GM13976 (cell line): ENCODE measurements at places on chromosomes 6 and 20.

- no peak for DNase-seq
Observed at GRCh38 chr20:1377341-1377871, 15.4 kb downstream of the FKBP1A start.

DNA sequence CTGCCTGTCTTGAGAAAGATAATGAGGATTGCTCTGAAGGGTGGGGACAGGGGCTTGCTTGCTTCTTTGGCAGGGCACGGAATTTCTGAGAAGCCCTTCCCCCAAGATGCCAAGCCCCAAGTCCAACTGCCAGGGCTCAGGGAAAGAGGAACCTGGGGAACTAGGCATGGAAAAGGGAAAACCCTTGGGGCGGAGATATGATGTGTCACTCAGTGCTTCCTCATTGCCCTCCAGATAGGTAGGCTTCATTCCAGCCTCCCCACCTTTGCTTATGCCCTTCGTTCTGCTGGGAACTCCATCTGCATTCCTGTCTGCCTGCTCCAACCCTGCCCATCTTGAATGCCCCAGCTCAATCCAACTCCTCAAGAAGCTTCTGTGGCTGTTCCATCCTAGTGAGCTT, 61.2 kb downstream of the VEGFA start:
- DNase-seq: no peak

DNA sequence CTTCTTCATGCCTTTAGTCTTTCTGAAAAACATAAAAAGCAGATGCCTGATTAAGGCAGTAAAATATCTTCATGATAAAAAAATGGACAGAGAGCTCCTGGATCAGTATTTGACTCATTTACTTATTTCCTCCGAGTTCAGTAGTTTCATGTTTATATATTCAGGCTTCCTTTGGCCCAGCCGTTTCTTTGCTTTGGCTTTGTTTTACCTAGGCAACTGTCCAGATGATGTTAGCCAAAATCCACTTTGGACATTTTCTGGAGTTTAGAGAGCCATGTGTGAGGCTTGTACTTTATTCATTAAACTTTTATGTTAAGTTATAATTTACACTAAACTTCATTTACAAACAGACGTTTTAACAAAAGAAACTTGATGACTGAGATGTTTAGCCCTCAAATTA, 307.1 kb upstream of the RSPO3 start:
- no peak for DNase-seq

GRCh38 chr6:138523347-138524210, 24.3 kb upstream of the NHSL1 start:
- no peak for DNase-seq

DNA sequence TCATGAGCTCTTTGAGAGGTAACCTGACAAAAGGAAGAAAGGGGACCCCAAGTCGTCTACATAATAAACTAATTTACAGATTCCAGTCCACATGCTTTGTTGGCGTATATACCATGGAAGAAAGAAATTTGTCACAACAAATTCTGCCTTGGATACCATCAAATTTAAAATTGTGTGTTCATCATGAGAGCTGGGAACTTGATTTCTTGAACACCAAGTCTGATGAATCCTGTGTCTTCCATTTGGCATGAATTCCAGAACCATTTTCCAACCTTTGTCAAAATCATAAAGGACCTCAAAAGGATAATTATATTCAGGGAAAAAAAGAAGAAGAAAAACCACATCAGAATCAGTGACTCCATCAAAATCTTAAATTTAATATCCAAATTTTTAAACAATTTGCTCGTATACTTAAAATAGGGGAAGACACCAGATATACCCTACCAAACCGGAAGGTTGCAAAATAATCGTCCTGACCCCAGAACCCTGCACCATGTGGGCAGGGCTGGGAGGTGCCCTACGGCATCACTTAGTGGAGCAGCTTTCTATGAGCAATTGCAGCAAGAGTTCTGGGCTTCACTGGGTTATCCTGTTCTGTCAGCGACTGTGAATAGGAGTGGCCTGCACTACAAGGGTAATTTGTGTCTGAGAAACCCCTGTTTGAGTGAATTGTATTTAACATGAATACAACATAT, 74.1 kb upstream of the INSM1 start:
- DNase-seq: no peak

DNA sequence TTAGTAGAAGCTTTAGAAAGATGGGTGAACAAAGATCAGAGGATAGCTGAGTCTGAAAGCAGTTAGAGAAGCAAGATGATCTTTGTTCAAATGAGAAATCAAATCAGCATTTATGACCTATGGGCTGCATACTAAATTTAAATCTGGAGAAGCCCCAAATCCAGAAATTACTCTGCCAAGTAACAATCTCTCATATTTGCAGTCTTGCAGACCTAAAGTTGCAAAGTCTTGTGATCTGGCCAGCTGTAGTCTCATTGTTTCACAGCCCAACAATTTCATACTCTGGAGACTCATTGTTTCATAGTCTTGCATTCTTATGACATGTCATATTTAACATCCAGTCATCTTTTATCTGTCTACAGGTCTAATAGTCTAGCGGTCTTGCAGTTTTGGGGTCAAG, 364.9 kb upstream of the RSPO3 start:
- no peak for DNase-seq

- DNase-seq: no peak
Observed at GRCh38 chr20:25315418-25316210, 67.7 kb downstream of the PYGB start.

DNA sequence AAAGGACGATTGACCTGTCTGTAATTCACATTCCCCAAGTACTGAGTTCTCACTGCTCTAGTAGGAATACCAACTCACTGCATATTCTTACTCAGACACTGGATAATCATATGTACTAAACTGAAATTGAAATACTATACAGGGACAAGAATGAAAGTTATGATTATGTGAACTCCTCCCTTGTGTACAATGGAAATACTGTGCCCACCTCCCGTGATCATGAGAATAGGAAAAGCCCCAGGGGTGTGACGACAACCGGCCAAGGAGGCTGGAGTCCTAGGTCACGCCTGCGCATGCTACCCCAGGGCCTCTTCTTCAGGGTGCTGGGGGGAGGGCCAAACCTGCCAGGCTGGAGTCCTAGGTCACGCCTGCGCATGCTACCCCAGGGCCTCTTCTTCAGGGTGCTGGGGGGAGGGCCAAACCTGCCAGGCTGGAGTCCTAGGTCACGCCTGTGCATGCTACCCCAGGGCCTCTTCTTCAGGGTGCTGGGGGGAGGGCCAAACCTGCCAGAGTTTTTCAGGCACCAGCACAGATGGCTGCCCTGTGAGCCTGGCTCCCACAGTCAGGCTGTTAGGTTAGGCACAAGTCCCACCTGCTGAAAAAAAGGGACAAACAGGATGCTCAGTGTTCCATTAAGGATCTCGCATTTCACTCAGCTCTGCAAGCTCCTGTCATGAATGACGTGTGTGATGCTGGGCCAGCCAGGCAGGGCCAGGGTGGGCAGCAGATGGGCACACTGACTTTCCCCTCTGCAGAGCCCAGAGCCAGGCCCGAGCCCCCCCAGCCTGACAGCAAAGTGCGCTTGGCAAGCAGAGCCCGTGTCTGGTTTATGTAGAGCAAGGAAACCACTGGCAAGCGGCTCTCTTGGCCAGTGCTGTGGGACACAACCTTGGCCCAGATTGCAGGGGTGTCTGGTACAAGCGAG, 107.7 kb downstream of the FOXF2 start:
- DNase-seq: no peak

DNA sequence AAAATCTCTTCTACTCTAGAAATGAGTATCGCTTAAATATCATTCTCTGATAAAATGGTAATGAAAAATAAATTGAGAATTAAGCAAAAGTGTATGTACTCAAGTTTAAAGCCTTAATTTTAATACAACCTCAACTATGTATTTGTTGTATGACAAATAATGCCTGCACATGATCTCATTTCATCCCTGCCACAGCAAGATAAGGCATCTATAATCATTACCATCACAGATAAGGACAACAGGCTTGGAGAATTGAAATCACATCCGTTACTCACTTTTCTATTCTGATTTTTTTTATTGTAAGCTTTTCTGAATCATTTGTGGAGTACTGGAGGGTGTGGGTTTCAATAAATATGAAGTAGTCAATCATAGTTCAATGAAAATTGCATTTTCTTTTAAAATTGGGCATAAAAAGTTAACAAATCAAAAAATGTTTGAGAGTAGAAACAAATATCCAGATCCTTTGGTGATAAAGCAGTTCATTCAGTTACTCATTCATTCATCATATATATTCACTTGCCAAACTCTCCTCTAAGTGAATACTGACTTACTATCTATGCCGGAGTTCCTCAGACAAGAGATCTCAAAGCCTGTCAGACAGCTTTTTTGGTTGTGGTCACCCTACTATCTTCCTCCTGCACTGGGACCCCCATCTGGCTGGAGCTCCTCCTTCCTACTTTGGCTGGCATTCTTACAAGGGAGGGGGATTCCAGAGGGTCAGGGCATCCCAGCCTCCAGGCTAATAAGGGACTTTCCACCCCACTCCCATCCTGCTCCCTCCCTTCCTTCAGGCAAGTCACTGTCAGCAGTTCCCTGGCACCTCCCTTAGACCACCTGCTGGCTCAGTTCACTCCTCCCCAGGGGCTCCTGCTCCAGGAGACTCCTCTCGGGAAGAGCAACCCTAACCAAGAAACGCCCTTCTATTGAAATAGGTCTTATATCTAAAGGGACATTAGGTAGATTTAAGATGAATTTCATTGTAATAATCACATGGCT, 118.6 kb downstream of the OGFRL1 start:
- DNase-seq: no peak
